Osteocyte (in vitro differentiated cells): ENCODE measurements at places on chromosomes 7 and 10. TPM values are rescaled to one million over a fixed set of nuclear protein-coding genes. Genes with fewer than 3 reads are reported as not detected.

The SAP25 gene
- 1.5 TPM in 1 of 2 replicates, not detected in the other for total RNA-seq

The CPN1 gene
- not detected in 2 replicates for total RNA-seq

The TEX47 gene
- total RNA-seq = not detected in 2 replicates

The ADAMTS14 gene
- 3.8 and 4.1 TPM in 2 replicates for total RNA-seq

The CHST3 gene
- 35.0 and 40.9 TPM in 2 replicates for total RNA-seq

The CLDN3 gene
- not detected in 2 replicates for total RNA-seq

The MKX gene
- total RNA-seq = 20.5 and 21.5 TPM in 2 replicates

DNA sequence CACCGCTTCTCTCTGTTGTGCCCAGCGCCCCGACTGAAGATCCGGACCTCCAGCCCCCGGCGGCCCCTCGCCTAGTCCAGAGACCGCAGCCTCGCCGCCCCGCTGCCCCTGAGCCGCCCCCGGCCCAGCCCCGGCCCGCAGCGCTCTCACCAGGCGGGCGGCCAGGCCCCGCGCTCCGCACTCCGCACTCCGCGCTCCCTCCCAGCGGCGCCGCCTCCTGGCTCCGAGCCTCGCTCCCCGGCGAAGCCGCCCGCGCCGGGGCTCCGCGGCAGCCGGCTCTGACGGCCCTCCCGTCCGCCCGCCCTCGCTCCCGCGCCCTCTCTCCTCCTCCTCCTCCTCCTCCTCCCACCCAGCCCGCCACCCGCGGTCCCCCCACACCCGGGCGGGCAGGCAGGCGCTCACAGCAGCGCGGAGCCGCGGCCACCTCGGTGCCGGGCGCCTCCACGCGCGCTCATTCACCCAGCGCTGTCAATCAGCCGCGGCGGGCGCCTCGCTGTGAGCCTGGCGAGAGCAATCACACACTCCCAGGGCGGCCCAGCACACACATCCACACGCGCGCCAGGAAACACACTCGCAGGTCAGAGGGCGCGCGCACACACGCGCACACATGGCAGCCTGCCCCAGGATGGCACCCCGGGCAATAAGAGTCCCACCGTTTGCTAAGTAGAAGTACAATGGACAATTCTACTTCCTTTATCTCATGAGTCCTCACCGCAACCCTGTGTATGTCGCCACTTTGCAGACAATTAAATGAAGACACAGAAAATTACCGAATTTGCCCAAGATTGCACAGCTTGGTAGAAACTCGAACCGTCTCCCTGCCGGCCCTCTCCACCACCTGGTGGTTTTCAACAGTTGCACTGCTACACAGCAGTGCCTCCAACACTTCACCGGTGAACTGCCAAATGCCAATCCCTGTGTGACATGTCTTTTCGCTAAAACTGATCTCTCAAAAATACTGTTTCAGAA lies at the start of gene PRRT4:
Gene PRRT4 (minus strand): TSS at position 280 of the 969 bp plus-strand sequence.
- DNase-seq = no peak

GRCh38 chr7:95623788-95624187 lies 27.5 kb upstream of the PDK4 start:
- DNase-seq = no peak

DNA sequence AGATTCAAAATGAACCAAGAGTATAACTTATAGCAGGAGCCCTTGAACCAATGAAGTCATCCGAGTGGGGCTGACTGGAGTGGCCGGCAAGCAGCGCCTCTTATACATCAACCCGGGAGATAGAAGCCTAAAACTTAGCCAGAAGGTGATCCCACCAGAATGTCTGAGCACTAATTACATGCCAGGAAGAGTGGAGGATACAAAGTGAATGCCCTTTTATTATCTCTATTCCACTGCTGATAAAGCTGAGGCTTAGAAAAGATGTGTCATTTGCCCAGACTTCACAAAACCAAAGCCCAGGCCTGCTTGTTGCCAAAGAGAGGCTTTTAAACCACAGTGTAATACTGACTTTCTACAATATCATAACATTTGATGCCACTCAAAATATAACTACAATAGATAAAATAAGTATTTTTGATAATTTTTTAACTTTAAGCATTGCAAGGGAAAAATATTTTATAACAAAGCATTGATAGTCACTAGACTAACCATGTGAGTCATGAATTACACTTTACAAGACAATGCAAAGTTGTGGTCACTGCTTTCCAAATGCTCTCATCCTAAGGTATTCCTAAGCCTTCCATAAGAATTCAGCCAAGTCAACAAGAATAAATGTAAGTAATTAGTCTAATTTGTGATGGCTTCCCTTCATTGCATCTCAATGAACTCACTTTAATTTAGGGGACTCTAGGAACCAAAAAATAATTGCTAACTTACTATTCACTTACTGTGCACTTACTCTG lies 58.6 kb upstream of the ARID5B start:
- DNase-seq = no peak

DNA sequence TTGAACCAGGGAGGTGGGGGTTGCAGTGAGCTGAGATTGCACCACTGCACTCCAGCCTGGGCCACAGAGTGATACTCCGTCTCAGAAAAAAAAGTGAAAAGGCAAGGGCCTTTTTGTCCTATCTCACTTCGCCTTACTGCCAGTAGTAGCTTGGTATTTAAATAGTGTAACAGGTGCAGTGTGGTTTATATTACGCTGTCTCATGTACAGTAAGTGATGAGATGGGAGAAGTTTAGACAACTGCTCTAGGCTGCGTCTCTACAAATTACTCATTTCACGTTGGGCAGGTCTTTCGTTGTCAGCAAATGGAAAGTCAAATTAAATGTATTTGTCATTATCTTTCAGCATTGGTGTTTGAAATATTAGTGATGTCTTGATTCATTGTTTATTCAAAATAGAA lies 15.5 kb upstream of the PFKFB3 start:
- no peak for DNase-seq

DNA sequence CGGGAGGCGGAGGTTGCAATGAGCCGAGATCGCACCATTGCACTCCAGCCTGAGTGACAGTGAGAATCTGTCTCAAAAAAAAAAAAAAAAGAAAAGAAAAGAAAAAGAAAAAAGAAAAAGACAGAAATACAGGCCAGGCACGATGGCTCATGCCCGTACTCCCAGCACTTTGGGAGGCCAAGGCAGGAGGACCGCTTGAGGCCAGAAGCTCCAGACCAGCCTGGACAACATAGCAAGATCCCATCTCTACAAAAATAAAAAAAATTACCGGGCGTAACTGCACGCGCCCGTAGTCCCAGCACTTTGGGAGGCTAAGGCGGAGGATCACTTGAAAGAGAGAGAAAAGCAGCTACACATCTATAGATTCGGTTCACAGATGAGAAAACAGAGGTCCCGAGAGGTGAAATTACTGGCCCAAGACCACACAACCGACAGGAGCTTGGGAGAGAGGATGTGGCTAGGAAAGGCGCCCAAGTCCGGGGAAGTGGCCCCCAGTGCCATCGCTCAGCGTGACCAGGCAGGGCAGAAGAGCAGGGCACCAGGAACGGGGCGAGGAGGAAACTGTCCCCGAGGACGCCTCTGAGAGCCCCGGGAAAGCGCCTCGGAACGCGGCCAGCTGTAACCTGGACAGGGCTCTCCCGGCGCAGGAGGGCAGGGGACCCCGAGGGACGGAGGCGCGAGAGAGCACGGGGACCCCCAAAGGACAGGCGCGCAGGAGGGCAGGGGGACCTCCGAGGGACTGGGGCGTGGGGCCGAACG lies 612 bp downstream of the SNX8 start:
- peak; percentile 84 for DNase-seq

GRCh38 chr7:22333680-22334141 lies 23.2 kb downstream of the RAPGEF5 start:
- DNase-seq = no peak

- no peak for DNase-seq
Measured at GRCh38 chr10:114188900-114189299, 9.7 kb downstream of the TDRD1 start.

DNA sequence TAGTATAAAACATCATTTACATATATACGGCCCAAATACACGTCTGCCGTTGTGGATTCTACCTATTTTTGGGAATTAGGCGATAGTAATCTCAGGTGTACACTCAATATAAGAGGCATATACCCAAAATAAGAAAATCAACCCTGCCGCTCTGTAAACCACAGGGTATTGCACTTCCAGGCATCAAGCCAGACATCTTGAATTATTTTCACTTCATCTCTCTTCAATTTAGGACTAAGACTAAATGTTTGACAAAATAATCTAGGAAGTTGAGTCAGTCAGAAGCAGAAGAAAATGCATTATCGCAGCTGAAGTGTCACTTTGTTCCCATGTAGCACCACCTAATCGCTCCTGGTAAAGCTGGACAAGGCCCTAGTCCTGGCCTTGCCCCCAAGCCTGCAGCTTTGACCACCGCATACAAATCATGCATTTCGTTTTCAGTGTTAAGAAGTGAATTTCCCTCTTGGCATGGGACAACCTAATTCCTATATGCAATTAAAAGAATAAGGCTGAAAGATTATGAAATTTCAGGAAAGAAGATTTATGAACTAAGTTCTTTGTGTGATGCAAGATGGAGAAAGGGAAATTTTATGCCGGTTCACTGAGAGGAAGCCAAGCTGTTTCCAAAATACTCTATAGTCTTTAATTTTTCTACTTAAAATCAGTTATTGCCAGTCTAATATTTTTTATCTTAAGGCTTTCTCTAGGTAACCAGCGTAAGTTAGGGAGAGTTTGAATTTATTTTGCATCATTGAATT lies 26.0 kb downstream of the CABCOCO1 start:
- no peak for DNase-seq

GRCh38 chr10:28370107-28370835 lies 67.4 kb upstream of the MPP7 start:
- DNase-seq = no peak
